ENCODE measurements at places on chromosomes 1 and 21. TPM values are rescaled to one million over a fixed set of nuclear protein-coding genes. Genes with fewer than 3 reads are reported as not detected.
A peak's percentile ranks its signal among the peaks of the same experiment; 100 is the strongest.

DNA sequence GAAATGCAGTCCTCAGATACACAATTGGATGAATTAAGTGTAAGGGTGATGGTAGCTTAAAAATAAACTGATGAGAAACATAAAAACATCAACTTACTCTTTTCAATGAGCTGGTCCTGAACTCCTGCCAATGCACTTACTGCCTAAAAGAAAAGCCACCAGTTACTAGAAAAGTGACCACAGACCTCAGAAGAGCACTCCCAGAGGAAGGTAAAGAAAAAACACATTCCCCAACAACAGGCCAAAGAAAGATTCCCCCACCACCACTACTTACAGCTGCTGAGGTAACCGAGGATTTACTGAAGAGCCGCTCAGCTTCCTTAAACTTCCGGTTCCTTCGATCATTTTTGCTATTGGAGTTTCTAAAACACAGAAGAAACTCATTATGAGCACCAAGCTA, 5.4 kb downstream of the MEAF6 start:
- no peak for DNase-seq

The GIPC2 gene
- 19.6 TPM for total RNA-seq

DNA sequence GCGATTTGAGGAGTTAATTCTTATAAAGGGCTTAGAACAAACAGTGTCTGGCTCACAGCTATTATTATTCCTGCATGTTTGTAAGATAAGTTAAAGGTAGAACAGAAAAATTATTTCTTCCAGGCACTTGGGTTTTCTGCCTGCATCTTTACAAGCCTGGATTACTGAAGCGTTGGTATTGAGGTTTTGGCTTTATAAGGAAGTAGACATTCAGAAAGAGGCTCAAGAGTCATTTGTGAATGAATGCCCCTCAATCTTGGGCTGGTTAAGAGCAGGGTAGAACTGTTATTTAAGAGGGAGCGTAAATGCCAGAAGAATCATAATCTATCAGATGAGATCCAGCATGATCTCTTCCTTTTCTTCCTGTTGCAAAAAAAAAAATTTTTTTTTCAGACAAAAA, 77.3 kb upstream of the ARID1A start:
- DNase-seq = no peak

DNA sequence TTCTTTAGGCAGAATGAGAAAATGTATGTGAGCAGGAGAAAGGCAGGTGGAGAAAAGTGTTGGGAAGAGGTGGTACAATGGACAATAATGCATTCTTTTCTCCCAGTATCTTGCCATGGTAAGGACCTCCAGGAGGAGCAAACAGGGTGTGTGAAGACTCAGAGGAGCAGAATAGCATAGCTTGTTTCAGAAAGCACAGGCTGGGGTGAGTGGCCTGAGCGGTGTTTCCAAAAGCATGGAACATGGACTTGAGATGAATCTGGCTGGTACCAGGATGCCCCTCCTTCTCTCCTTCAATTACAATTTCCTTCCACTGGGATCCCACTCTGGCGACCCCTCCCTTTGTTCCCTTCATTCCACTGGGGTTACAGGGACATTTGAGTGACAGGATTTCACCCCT, 123.4 kb upstream of the TNR start:
- no peak for DNase-seq

DNA sequence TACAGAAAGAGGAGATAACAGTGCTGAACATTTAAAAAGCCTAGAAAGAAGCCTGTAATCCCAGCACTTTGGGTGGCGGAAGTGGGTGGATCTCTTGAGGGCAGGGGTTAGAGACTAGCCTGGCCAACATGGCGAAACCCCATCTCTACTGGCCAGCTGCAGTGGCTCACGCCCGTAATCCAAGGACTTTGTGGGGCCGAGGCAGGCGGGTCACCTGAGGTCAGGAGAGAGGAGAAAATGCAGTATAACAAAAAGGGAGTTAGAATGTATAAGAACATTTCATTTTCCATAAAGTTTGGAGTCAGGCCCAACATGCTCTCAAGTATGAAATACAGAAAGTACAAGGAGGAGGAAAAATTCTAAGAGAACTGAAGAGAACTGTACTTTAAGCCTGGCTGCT, 134.5 kb downstream of the SMYD3 start:
- DNase-seq = no peak

The TPTE gene
- total RNA-seq = not detected

The RASSF5 gene
- total RNA-seq = 49.5 TPM

The TMEM61 gene
- total RNA-seq = 2.3 TPM

DNA sequence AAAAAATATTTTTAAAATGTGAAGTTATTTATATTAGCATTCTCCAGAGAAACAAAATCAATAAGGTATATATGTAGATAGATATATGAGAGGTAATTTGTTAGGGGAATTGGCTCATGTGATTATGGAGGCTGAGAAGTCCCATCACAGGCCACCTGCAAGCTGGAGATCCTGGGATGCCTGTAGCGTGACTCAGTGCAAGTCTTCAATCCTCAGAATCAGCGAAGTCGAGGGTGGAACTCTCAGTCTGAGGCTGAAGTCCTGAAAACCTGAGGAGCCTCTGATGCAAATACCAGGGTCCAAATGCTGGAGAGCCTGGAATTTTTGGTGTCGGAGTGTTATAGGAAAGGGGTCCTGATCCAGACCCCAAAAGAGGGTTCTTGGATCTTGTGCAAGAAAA, 658.5 kb downstream of the USP25 start:
- no peak for DNase-seq

DNA sequence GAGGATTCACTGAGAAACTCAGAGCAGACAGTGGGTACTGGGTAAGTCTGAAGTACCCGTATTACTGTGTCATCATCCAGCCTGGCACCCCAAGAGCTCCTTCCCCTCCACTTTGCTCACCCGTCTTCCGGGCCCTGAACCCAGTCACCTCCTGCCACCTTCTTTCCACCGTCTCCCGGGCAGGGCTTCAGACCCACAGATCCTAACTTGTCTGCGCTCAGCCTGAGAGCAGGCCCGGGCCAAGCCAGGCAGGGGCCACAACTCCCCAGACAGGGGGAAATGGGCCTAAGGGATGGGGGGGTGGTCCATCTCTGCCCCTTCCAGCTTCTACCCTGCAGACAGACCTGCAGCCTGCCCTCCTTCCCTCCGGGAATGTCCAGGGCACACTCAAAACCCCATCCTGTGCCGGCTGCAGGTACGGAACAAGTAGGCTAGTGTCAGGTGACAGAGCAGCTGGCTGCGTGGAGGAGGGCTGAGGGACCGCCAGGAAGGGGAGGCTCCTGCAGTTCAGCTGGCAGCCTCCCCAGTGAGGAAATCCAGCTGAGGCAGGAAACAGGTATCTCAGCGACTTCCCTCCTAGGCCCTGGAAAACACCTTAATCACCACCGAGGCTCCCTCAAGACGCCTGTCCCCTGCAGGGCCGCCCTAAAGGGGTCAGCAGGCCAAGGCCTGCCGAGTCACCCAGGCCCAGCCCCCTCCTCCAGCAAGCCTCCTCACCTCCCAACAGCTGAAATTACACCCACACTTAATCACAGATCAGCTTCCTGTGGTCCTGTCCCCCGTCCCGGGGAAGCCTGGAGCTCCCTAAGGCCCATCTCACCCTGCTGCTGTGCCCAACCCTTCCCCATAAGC, 3.5 kb downstream of the HSPG2 start:
- peak; percentile 73 for DNase-seq

- DNase-seq = no peak
These were observed 95.9 kb downstream of the GIPC2 start for GRCh38 chr1:78141531-78142231.
